ENCODE measurements at places on chromosomes 13 and 19.

GRCh38 chr13:110812121-110812868, 98.8 kb downstream of the ING1 start:
- DNase-seq, result no peak

DNA sequence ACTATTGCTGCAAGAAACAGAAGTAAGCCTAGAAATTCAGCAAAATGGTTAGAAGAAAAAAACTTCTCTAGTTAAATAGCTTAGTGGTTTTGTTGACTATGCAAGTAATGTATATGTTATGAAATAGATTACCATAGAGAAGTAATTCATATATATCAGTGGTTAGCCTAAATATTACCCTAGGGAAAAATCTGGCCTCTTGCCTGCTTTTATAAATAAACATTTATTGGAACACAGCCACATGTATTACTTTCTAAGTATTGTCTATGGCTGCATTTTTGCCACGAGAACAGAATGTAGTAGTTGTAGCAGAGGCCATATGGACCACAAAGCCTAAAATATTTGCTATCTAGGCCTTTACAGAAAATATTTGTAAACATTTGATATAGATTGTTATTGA, 1471.7 kb upstream of the PRR20A start:
- no peak for DNase-seq

DNA sequence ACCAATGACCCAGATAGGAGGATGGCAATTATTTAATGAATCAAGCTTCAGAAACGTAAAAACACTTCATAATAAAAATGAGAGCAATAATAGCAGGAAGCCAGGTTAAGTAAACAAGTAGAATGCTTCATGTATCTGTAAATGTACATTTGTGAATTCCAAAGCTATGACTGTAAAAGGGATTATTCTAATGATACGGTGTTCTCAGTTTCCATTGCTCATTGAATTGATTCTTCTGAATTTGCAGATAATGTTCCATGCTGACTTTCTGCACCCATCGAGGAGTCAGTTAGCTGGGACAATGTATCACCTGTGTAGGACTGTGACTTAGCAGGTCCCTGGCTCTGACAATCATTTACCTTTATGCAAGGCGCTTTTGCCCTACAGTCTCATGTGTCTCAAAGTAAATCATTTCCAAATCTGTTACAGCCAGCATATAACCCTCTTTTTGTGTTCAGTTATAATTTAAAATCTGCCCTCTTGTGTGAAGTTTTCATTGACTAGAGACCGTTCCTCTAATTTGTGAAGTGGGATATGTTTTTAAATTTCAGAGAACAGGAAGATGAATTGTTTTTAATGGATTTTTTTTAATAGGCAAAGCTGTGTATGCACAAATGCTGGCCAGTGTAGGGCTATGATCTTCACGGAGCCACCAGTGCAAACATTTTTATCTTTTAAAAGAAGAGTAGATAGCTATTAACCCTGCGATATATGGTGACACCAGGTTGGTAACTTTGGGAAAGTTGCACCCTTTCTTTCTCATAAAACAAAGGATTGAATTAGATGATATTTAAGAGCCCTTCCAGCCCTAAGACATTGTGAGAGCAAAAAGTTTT, 267.1 kb downstream of the KLF5 start:
- DNase-seq, result no peak

DNA sequence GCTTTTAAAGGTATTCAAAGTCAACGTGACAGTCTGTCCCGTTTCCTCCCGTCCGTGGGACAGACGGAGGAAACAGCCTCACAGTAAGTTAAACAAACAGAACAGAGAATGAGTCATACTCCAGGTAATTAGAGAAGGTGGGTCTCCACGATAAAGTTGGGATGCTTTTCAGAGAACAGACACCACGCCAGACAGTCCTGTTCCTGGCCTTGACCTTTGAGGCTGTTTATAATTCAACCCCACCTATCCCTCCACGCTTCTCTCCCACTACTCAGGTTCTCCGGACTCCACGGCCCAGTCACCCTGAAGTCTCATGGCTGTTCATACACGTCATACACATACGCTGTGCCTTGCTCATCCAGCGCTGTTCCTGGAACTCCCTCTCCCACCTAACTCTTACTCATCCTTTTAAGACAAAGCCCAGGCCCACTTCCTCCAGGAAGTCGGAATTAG, 42.5 kb downstream of the ARHGEF18 start:
- DNase-seq, result no peak

- DNase-seq, result no peak
Observed at GRCh38 chr13:69882451-69882850, 225.2 kb upstream of the ATXN8OS start.

DNA sequence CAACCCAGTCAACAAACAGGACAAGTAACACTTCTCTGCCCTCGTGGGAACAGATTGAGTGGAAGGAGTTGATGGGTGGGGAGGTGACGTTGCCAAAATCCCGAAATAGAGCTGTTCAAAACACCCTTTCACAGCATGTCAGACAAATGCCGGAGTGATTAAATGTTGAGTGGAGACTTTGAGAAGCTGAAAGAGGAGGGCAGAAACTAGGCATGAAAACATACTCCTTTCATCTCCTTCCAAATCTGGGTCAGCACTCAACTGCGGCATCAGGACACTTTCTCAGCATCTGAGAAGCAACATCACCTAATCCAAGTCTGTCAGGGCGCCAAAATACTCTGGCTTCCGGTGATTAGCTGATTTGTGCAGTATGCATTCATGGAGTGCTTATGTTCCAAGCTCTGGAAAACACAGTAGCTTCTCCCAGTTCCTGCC, 51.5 kb upstream of the MRI1 start:
- DNase-seq, result no peak

DNA sequence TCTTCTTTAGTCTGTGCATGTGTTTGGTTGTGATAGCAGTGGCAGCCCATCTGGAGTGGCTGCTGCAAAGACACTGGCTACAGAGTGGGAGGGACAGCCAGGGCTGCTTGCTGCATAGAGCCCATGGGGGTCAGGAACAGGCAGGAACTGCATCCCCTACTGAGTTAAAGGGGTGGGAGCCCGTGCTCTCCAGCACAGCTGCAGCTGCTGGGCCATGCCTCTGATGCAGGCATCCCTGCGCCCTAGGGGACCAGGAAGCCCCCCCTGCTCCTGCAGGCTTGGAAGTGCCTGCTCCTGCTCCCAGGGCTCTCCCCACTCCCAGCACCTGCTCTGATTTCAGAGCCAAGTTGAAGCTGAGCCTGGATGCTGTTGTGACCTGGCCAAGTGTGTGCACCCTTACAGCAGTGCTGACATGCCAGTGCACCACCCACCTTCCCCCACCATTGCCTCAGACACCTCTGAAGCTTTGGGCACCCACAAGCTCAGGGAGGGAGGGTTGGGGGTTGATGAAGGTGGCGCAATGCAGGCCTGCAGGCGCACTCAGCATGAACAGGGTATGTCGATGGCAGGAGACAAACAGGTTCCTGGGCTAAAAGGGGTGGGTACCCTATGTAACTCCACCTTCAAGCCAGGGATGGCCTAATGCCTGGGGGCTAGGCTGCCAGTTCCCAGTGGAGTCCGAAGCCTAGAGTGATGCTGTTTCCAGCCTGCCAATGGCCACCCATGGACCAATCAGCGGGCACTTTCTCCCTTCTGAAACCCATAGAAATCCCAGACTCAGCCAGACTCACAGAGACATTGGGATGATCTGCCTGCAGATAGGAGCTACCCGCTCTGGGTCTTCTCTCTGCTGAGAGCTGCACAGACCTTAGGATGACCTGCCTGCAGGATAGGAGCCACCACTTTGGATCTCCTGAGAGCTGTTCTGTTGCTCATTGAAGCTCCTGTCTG, 919.9 kb upstream of the MIR17HG start:
- no peak for DNase-seq

Measured in stimulated activated CD4-positive, alpha-beta T cell treated with anti-CD3 and anti-CD28 coated beads, TNF-alpha, amount 100 ng/mL, for 1 hour (primary cell).